Amygdala (tissue), 56 donors: ENCODE measurements at places on chromosomes 2 and 18.

DNA sequence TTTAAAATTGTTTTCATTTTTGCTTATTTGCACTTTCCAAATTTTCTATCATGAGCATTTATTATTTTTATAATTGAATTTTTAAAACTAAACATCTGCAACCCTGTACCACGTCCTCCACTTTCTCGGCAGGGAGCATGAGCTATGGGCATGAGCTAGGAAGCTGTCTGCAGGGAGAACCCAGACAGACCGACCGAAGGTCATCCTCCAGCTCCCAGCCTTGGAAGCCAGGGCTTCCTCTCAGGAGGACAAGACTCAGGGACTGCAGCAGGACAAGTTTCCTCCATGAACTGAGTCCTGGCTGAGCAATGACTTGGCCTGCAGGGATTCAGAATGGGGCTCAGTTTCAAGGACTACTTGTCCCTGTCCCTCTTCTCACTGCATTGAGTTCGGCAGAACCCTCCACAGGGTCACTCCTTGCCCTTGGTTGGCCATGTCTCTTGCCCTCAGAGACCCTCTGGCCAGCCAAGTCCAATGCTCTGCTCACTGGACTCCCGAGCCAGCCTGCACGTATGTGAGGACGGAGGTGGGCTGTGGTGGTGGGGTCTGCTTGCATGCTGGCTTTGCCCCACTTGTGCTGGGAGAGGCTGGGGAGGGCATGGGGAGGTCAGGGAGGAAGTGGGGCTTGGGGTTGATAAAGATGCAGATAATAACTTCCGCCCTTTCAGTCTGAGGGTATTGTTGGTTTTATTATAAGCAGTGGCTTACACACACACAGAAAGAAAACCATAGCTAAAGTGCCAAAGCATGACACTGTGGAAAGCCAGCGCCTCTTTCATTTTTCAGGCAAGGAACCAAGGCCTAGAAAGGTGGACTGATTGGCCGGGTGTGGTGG, 6.6 kb downstream of the NMUR1 start:
- no peak for DNase-seq

DNA sequence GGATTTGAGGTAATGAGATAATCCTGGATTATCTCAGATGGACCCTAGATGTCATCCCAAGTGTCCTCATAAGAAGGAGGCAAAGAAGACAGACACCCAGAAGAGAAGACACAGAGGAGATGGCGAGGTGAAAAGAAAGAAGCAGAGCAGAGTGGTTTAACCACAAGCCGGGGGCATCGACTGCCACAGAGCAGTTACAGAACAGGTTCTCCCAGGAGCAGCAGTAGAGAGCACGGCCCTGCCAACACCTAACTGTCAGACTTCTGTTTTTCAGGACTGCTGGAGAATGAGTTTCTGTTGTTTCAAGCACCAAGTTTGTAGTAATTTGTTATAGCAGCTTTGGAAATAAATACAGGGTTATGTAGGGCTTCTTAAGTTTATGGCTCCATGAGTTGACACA, 437.0 kb downstream of the THSD7B start:
- DNase-seq = no peak

- no peak for DNase-seq
Observed at GRCh38 chr18:58554404-58554803, 74.5 kb downstream of the ALPK2 start.

GRCh38 chr2:28654663-28655320, 96.8 kb upstream of the PPP1CB start:
- no peak for DNase-seq

DNA sequence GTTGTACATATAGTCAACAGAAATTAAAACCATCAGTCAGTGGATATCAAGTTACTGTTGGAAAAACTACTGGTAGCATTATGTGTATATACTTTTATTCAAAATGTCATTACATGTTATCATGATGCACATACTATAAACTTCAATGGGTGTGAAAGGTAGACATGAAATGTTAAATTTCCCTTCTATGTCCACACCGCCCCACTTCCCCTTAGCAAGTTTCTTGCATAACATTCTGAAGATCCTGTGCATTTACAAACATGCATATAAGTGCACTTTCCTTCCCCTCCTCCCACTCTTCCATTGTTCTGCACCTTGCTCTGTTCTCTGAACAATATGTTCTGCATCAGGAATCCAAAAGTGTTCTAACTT, 16.6 kb upstream of the HK2 start:
- DNase-seq = no peak

DNA sequence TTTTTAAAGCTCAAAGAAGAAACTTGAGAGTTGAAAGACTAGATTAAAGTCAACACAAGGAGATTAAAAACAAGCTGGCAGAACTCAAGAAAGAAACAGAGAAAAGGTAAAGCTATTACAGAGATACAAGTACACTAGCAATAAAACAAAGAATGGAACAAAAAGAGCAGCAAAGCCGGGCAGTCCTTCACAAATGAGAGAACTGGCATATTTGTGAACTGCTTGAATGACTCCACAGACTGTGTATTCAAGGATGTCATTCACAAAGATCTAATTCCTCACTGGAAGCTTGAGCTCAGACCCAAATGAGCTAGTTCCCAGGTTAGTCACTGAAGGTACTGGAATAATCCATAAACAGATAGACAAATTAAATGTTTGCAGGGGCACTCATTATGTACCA, 318.0 kb downstream of the MYCN start:
- DNase-seq = no peak

- no peak for DNase-seq
Observed at GRCh38 chr2:65228263-65228750, 676 bp downstream of the ACTR2 start.

DNA sequence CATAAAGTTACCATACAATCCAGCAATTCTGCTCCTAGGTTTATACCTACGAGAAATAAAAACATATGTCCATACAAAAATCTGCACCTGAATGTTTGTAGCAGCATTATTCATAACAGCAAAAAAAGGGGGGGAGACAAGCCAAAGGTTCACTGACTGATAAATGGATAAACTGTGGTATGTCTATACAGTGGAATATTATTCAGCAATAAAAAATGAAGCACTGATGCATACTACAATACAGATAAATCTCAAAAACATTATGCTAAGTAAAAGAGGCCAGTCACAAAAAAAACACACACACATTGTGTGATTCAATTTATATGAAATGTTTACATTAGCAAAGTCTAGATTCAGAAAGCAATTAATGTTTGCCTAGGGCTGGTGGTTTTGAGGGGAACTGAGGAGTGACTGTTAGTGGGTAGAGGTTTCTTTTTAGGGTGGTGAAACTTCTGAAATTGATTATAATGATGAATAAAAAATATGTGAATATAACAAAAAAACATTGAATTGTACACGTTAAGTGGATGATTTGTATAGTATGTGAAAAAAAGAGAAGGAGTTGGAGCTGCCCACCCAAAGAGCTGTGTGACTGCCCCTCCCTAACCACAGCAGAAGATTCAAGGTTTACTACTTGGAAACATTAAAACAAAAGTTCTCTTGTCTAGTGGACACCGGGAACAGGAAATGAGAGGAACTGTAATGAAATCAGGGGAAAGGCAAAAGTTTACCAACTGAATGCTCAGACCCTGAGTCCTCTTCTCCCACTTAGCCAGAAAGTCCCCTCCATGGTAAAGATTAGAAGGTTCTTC, 13.4 kb downstream of the COLEC12 start:
- no peak for DNase-seq

DNA sequence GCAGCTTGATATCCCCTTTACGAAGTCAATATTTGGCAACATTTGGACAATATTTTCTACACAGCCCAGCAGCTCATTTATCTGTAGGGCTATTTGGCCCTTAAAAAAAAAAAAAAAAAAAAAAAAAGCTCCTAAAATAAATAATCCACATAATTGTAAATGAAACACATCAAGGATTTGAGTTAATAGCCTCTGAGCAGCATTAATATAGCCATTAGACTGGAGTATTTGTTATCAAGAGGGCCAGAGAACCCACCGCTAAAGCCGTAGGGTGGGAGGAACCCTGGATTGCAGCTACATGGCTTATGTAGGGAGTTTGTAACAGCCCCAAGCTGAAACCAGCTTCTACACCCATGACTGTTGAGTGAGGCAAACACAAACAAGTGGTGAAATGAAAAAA, 84.5 kb downstream of the RNF152 start:
- DNase-seq = no peak

DNA sequence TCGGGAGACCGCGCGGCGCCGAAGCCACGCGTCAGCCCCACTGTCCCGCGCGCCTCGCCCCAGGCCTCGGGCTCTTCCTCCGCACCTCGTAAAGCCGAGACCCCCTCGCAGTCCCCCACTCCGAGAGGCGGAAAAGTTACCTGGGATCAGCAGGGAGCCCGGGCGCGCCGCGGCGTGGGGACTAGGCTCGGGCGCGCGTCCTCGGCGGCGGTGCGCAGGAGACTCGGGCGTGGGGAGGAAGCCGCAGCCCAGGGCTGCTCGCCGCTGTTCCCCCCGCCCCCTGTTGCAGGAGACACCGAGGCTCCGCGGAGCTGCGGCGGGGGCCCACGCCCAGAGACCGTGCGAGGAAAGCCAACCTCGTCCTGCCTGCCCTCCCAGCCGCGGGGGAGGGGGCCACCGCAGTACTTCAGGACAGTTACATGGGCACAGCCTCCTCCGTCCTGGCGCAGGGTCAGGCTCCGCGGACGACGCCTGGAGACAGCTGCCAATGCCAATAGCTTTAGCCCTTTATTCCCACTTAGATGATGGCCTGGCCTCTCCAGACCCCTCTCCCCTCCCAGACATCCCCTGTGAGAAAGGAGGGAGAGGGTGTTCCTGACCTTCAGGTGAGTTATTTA, at the start of gene EPB41L3:
EPB41L3 (minus strand) TSS at position 225 of the 617 bp plus-strand sequence. CDS start 54,814 bp downstream, outside the sequence.
- DNase-seq = no peak

- DNase-seq = no peak
Observed at GRCh38 chr2:202941771-202942170, 29.7 kb downstream of the CARF start.

DNA sequence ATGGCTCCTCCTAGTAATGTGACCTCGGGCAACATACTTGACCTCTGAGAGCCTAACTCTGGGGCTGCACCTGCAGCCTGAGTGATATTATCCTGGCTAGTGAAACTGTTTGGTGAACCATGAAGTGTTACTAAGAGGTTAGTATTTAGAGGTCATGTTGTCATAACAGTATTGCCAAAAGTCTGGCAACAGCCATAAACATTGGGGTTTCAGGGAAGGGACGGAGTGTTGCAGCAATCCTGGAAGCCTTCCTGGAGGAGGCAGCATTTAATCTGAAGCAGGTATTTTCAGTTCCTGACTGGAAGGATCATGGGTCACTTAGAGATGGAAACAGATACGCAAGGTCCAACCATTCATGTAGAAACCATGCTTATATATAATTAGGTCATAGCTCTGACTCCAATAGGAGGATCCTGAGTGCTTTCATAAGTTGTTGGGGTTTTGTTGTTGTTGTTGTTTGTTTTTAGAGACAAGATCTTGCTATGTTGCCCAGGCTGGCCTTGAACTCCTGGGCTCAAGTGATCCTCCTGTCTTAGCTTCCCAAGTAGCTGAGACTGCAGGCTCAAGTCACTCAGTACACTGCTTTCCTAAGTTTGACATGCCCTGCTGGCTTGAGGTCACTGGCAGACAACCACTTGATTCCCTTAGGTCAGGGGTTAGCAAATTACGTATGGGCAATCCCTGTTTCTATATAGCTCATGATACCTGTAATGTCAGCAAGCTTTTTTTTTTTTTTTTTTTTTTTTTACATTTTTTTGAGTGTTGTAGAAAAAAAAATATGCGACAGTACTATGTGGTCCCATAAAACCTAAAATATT, 21.5 kb downstream of the GPR39 start:
- no peak for DNase-seq

GRCh38 chr2:45345331-45346234, 265.5 kb downstream of the SRBD1 start:
- DNase-seq = no peak

DNA sequence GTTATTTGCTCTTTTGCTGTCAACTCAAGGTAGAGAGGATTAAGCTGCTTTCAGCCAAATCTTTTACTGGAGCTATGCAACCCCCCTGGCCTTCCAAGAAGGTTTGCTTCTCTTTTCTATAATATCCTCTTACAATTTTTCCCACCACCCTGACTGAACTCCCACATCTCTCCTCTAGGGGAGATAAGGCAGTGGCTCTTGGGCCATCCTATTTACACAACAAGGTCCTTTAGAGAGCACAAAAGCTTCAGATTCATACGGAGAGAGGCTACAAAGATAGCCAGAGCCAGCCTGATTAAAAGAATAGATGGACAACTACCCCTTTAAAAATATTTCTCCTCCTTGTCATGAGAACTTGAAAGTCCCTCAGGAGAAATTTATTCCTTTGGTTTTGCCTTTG, 95.7 kb downstream of the TPGS2 start:
- no peak for DNase-seq

- no peak for DNase-seq
Observed at GRCh38 chr2:116754381-116755101, 1060.0 kb upstream of the DDX18 start.

DNA sequence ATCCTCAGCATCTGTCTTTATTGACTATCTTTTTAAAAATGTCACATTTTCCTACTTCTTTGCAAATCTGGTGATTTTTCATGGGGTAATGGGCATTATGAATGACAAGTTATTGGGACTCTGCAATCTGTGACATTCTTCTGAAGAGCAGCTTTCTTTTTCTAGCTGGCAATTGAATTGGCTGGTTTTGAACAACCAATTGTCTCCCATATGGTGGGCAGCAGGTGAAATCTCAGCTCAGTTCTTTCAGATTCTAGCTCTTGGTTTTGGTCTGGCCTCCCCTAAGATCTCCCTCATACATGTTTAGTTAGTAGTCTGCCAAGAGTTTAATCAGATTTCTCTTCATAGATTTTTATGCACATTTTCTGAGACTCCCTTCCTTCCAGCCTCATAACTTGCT, 107.9 kb upstream of the EPB41L3 start:
- no peak for DNase-seq

- no peak for DNase-seq
Observed at GRCh38 chr2:197975931-197976519, 171.6 kb downstream of the PLCL1 start.

DNA sequence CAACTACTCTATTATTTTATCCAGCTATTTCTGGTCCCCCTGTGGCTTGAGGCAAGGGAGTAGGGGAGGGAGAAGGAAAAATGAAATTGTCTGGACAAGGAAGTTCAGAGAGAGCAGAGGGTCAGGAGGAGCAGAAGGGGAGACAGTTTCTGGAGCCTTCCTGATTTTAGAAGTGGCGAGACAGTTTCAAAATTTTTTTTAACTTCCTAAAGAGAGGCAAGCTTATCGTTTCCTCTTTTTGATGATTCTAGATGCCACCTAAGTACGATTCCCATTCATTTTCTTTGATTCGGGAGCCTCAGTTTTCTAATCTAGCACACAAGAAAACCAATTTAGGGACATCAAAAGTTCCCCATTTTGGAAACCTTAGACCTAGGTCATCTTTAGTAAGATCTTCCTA, 96.9 kb upstream of the B3GNT2 start:
- DNase-seq = no peak

GRCh38 chr2:172088245-172089004, 3.1 kb downstream of the DLX1 start:
- no peak for DNase-seq

GRCh38 chr18:48938827-48939204, 11.9 kb downstream of the SMAD7 start:
- DNase-seq = no peak

DNA sequence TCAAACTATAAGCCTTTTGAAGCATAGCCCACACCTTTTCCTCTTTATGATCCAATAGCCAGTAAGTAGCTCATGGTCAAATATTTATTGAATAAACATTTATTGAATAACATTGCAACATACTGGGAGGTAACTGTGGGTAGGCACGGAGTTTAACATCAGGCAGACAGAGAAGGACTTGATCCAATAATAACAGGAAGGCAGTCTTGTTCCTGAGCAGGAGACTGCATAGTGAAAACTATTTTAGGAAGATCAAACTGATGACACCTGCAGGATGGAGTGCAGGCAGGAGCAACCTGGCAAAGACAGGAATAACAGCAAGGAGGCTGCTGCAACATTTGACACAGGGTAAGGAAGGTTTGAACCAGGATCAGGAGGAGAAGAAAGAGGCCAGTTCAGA, 3.1 kb upstream of the DCTN1 start:
- DNase-seq = no peak
